ENCODE measurements at places on chromosomes 4 and X.

GRCh38 chr4:69874507-69874906, 14.6 kb upstream of the SULT1E1 start:
- no peak for DNase-seq

GRCh38 chrX:37871626-37872302, 24.4 kb upstream of the DYNLT3 start:
- DNase-seq, result no peak

DNA sequence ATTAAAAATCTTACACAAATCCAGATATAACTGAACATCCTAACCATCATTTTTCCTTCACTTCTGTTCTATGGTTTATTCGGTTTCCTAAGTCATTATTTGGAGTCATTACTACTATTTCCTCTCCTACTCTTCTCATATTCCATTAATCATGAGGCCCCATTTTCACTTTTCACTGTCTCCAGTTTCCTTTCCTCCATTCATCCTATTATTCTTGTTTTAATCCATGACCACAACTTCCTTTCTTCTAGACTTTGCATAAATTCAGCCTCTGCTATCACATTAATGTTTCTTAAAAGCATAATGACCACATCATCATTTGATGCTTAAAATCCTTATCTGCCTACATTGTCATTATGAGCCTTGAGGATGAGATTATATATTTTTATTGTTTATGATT, 555.0 kb upstream of the NDST4 start:
- DNase-seq, result no peak

DNA sequence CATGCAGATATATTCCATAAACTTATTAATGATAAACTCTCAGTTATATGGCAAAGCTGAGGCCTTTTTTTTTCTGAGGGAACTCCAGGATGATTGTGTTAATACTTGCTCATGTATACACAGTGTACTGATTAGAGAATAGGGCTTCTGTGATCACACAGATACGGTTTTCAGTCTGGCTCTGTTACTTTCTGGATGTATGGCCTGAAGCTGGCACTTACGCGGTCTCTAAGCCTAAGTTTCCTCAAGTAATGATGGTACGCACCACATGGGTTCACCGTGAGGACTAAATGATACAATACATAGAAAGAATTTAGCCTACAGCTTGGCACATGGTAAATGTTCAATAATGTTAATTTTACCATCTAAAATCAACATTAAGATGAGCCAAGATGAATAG, 73.8 kb downstream of the SEC24D start:
- DNase-seq, result no peak

GRCh38 chr4:138897811-138898226, 117.8 kb upstream of the NOCT start:
- no peak for DNase-seq

GRCh38 chr4:74244049-74244448, 64.2 kb upstream of the EPGN start:
- DNase-seq, result no peak

DNA sequence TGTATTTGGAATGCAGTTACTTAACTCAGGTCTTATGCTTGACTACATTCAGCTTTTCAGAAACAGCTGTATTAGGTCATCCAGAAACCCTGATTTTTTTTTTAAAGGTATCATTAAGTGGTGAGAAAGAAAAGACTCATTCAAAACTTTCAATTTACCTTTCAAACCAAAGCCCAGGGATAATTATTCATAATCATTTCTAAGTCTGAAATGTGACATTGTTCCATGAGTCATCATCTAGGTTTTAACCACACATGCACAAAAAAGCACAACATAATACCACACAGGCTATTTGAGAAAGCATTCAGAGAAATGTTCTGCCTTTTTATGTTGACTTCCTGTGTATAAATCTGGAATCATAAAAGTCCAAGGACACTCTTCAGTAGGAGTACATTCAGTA, 288.2 kb downstream of the IL1RAPL2 start:
- DNase-seq, result no peak

DNA sequence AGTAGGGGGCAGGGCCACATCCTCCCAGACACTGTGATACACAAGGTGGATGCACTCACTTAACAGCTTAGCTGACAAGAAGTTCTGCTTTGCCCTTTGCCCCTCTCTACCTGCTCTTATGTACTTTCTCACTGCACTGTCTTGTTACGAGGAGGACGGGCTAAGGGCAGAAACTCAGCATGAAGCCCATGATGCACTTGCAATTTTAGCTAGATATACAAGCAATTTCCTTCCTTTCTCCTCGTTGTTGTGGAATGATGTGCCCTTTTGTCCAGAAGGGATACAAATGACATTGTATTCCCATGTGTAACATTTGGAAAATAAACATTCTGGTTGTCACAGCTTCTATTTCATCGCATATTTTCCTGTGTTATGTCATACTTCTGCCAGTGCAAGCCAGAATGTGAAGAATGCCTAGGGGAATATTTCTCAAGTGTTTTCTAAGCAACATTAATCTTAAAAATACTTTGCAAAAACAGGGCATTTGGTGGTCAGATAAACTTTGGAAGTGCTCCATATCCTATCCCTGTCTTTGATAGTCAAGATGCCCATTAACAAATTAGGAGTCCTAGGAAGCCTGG, 47.2 kb downstream of the MAOA start:
- DNase-seq, result no peak

GRCh38 chr4:13750594-13750993, 123.1 kb upstream of the BOD1L1 start:
- no peak for DNase-seq

GRCh38 chr4:176641237-176641636, 151.5 kb downstream of the VEGFC start:
- DNase-seq, result no peak

- no peak for DNase-seq
Measured at GRCh38 chr4:2794486-2795299, 1.8 kb downstream of the SH3BP2 start.

- DNase-seq, result no peak
Measured at GRCh38 chr4:1166509-1167243, 5.7 kb downstream of the SPON2 start.

DNA sequence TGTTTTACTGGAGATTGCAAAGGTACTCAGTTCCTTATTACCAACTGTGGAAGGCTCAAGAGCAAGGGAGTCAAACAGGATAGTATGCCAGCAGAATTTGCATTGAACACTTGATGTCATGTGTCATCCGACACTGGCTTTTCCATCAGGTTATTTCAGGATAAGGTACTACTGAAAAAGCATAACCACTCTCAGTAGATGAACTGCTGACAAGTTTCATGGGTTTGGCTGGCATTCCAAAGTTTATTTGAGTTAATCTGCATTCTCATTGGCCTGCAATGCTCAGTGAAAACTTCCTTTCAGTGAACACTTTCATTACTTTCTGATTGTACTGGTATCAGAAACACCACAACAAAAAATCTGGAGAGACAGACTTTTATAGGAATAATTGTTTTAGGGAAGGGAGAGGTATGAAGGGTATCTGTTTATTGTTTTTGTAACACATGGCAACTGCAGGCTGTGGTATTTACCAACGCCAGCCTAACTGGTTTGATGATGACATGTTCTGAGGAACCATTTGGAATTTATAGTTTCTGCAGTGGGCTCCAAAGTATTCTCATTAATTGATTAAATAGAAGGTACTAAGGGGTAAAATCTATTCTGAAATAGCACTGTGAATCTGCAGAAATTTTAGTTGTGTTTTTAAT, 345.7 kb upstream of the NR3C2 start:
- DNase-seq, result no peak

- no peak for DNase-seq
Measured at GRCh38 chr4:85644061-85644460, 169.1 kb downstream of the ARHGAP24 start.

GRCh38 chr4:1658146-1658545, 26.0 kb downstream of the FAM53A start:
- DNase-seq, result no peak

GRCh38 chrX:14964500-14964899, 91.3 kb downstream of the MOSPD2 start:
- DNase-seq, result no peak

GRCh38 chr4:8279321-8280157, 10.0 kb downstream of the HTRA3 start:
- no peak for DNase-seq

DNA sequence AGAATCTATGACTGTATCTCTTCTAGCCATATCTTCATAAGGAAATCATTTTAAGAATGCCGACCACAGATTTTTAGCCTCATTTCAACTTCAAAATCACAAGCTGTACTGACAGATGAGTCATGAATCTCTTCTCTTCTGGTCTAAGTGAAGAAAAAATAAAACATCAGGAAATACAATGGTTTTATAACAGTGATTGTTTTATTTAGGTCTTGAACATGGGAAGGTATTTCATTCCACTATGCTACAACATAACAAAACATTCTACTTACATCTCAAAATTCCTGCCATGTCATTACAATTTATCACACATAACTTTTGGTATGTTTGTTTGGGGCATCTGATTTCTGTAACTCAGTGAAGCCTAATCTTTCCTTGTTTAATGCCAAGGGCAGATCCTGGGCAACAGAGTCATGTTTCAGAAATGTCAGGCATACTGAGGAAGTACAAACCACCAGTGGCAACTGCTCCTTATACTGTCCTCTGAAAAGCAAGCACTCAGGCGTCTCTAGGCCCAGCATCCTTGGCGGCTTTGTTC, 325.0 kb downstream of the PDHA2 start:
- DNase-seq, result no peak

- DNase-seq, result peak; percentile 74
Measured at GRCh38 chrX:20412871-20413486, 146.3 kb upstream of the RPS6KA3 start.

- no peak for DNase-seq
Measured at GRCh38 chr4:124862261-124862660, 149.7 kb upstream of the ANKRD50 start.

DNA sequence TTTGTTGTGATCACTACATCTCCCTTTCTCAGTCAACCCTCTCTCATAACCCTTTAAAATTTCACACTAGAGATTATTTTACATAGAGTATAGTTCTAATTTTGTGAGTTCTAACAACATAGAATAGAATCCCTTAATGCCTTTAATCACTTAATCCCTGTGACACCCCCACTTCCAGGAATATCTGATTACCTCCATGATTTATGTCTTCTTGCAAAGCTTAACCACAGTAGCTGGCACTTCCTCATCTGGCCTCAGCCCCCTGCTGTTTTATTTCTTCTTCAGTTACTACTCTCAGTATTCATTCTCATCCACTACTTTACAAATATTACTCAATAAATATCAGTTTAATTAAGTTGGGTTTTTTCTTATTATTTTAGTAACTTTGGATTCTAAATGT, 340.9 kb downstream of the CENPC start:
- DNase-seq, result no peak

Measured in CD4-positive, alpha-beta T cell treated with Interleukin-17A for 1 hour (primary cell).